ENCODE measurements at places on chromosomes 5 and 9. TPM values are rescaled to one million over a fixed set of nuclear protein-coding genes. Genes with fewer than 3 reads are reported as not detected.
A peak's percentile ranks its signal among the peaks of the same experiment; 100 is the strongest.

SAPCD2 gene
- total RNA-seq, result 6.4 TPM

GHR gene
- total RNA-seq, result not detected

RHOBTB3 gene
- 0.97 TPM for total RNA-seq

CER1 gene
- total RNA-seq, result not detected

SLCO6A1 gene
- total RNA-seq, result not detected

- DNase-seq, result peak; percentile 80
Measured at GRCh38 chr9:19471737-19472648, 63.2 kb downstream of the ACER2 start.

DNA sequence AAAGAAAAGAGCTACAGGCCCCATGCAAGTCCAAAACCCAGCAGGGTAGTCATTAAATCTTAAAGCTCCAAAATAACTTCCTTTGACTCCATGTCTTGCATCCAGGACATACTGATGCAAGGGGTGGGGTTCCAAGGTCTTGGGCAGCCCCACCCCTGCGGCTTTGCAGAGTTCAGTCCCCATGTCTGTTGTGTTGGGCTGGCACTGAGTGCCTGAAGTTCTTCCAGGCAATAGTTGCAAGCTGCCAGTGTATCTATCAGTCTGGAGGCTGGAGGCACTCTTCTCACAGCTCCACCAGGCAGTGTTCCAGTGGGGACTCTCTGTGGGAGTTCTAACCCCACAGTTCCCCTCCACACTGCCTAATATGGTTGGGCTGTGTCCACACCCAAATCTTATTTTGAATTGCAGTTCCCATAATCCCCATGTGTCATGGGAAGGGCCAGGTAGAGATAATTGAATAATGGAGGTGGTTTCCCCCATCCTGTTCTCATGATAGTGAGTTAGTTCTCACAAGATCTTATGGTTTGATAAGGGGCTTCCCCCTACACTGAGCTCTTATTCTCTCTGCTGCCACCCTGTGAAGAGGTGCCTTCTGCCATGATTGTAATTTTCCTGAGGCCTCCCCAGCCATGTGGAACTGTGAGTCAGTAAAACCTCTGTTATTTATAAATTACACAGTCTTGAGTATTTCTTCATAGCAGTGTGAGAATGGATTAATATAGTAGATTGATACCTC lies 237.5 kb upstream of the ADRA1B start:
- DNase-seq, result no peak

DNA sequence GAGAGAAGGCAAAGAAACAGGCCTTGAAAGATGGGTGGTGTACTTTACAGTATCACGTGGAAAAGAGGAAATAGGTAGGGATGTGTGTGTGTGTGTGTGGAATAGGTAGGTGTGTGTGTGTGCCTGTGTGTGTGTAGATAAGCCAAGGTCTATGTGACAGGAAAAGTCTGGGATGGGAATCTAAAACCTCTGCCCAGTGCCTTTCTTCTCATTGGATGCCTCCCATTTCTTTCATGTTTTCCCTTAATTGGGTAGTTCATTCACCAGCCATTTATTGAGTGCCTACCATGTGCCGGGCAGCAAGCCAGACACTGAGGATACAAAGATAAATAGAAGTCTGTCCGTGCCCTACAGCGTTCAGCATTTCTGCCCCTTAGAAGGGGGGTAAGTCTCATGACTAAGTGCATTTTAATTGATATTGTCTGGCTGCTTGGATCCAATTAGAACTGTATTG lies 1.0 kb downstream of the URM1 start:
- no peak for DNase-seq

DNA sequence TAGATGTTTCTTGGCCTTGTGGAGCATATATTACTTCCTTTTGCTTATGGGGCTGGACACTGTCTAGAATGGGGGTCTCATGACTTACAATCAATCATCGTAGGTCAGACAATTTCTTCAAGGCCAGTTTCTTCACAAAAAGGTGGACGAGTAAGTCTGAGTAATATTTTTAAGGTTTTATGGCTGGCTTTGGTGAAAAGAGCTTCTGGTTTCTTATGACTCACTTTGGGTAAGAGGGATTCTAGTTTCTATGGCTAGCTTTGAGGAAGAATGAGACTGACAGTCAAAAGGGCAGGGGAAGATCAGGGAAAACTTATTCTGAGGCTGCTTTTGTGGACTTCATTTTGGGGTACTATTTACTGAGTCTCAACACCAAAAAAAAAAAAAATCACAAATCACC lies 2067.2 kb upstream of the C9orf72 start:
- no peak for DNase-seq
